Effector CD4-positive, alpha-beta T cell (primary cell): ENCODE measurements at places on chromosomes 2 and 18.

GRCh38 chr2:30310371-30310770 is 79.0 kb downstream of the LBH start:
- DNase-seq = no peak

DNA sequence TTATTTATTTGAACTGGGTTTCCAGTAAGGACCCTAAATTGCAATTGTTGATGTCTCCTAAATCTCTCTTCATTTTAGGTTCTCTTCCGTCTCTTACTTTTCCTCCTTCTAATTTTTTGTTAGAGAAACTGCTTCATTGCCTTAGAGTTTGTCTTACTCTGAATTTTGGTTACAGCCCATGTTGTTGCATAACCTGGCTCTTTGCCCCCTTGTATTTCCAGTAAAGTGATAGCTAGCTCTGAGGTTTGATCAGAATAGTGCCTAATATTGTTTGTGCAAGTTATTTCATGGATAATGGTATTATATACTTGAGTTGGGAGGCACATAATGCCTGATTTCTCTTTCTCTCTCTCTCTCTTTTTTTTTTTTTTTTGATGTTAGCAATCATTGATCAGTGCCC is 71.8 kb downstream of the MGAT5 start:
- no peak for DNase-seq

DNA sequence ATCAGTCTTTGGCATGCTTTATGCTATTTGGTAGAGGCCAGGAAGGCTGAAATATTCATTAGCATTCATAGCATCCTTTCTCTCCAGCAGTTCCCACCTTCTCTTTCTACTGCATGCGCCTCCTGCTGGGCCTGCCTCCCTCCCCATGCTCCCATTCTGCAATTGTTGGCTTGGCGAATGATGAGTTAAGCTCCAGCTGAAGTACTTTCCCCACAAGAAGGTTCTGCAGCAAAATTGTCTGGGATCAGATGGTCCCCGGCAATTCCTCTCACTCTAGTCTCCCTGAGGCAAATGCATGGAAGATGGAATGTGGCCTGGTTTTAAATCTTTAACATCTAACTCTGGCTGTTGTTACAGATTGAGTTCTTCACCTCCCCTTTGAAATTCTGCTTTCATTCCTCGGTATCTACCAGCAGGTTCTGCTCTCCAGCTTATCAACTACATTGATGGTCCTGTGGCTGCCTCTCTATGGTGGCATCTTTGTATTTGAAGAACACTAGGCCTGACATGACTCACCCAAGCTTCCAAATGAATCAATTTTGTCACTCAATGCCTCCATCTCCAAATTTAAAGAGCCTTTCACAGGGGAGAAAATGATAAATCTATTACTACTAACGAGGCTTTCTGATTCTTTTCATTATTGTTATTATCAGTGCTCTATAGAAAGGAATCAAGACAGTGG is 55.9 kb downstream of the KCTD18 start:
- no peak for DNase-seq

DNA sequence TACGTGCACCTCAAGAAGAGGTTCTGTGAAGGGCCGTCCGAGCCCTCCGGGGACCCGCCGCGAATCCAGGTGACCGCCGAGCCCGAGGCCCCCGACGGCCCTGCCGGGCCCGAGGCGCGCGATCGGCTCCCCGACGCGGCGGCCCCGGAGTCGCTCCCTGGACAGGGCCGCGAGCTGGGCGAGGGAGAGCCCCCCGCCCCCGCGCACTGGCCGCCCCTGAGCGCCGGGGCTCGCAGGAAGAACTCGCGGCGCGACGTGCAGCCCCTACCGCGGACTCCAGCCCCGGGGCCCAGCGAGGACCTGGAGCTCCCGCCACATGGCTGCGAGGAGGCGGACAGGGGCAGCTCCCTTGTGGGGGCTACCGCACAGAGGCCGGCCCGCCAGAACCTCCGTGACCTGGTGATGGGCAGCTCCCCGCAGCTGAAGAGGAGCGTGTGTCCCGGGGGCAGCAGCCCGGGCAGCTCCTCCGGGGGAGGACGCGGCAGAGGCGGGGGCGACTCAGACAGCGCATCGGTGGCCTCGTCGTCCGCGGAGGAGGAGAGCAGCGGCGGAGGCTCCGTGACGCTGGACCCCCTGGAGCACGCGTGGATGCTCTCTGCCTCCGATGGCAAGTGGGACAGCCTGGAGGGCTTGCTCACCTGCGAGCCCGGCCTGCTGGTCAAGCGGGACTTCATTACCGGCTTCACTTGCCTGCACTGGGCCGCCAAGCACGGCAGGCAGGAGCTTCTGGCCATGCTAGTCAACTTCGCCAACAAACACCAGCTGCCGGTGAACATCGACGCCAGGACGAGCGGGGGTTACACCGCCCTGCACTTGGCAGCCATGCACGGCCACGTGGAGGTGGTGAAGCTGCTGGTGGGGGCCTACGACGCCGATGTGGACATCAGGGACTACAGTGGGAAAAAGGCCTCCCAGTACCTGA is 812 bp downstream of the SOWAHC start:
- DNase-seq = no peak

- no peak for DNase-seq
Observed at GRCh38 chr18:65938592-65939372, 188.0 kb downstream of the CDH7 start.

- DNase-seq = no peak
Observed at GRCh38 chr2:48221846-48222516, 308.0 kb upstream of the STON1 start.

DNA sequence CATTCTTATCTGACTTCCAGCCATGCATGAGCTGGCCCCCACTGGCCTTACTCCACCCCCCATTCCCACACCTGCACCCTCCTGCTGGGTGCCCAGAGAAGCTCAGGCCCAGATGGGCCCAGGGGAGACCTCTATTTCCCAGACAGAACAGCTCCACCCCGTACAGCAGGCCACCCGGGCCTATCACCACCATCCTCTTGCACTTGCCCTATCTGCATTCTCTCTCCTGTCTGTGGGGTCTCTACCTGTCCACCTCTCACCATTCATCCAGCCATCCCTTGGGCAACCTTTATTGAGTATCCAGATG is 25.3 kb upstream of the TNS1 start:
- no peak for DNase-seq

- no peak for DNase-seq
Observed at GRCh38 chr2:217466805-217467204, 536.0 kb downstream of the TNS1 start.

DNA sequence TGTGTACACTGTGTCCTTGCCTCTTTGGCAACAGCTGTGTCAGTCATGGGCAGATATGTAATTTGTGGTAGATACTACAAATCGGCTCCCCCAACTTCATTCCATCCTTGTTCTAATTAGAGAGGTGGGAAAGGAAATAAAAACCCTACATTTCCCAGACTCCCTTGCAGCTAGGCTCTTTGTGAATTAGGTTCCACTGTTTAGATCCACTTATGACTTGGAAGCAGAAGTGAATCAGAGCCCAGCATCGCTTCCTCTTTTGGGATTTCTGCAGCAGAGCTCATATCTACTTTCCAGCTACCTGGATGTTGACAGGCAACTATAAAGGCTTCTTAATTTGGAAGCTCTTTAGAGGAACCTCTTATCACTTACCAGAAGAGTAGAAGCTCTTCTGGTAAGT is 34.1 kb upstream of the NARS1 start:
- DNase-seq = no peak

GRCh38 chr2:150449856-150450255 is 37.6 kb downstream of the RND3 start:
- DNase-seq = no peak

GRCh38 chr2:232088771-232089170 is 127.3 kb downstream of the DIS3L2 start:
- DNase-seq = no peak

- no peak for DNase-seq
Observed at GRCh38 chr2:28658369-28658768, 93.3 kb upstream of the PPP1CB start.

GRCh38 chr2:4265936-4266335 is 562.6 kb downstream of the DCDC2C start:
- no peak for DNase-seq

DNA sequence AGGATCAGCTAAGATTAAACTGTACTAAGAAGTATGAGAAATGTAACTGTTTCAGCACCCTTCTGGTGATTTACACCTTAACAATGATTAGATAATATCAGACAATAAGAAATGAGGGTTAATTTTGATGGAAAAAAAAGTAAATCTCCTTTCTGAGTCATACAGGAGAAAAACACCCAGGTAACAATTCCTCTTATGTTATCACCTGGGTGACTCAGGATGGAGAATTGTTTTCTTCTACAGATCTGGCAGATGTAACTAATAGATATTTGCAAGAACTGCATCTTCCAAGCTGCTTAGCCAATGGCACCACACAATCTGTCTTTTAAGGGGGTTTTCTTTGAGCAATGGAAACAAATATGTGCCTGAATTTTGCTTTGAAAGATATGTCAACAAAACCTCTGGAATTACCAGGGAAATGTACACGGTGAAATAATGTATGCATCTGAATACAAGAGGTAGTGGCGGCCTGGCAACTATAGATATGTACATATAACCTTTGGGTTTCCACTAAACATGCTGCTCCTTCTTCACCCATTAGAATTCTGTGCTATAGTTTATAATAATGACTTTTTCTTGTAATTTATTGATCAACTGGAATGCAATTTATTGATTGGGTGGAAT is 407.9 kb downstream of the CPS1 start:
- no peak for DNase-seq
